ENCODE measurements at places on chromosomes 13 and 19.

DNA sequence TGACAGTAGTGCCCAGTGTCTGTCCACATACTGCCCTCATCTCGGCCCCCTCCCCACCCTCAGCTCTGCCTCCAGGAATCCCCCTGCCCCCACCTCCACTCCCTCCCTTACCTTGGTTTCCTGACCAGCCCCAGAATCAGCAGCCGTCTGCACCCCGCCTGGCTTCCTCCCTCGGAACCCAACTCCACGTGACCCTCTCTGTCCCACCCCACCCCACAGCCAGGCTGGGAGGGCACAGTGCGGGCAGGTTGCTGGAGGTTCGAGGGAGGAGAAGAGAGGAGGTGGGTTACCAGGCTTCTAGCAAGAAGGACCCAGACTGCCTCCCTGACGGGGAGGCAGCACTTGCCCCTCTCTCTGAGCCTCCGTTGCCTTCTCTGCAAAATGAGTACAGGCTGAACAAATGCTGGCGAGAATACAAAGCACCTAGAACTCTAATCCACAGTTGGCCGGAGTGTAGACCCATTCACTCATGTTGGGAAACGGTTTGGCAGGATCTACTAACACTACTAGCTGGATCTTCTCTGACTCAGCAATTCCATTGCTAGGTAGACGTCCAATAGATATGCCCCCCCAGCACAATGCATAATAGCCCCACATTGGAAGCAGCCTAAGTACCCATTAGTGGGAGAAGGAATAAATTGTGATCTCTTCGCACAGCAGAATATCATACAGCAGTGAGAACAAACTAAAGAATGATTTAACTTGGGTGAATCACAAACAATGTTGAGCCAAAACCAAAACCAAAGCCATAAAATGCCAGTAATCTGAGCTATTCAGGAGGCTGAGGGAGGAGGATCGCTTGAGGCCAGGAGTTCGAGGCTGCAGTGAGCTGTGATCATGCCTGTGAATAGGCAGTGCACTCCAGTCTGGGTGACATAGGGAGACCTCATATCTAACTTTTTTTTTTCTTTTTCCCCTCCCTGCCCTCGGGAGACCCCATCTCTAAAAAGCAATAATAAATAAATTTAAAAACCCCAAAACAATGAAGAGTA, at the start of gene RASAL3:
Gene RASAL3, minus strand, starts transcription at position 151 of the 992 bp plus-strand sequence. CDS start 186 bp downstream, outside the sequence.
- DNase-seq: no peak

DNA sequence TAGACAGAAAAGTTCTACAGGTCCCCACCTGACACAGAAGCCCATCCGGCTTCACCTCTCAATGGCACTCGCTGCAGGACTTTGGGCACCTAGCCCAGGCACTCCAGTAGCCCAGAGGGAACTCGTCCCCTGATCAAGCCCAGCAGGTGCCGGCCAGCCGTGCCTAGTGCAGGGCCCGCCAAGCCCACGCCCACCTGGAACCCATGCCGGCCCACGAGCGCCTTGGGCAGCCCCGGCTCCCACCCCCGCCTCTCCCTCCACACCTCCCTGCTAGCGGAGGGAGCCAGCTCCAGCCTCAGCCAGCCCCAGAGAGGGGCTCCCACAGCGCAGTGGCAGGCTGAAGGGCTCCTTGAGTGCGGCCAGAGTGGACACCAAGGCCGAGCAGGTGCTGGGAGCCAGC, 268.8 kb downstream of the SLITRK1 start:
- no peak for DNase-seq

GRCh38 chr19:2274185-2274711, 7.7 kb downstream of the PEAK3 start:
- no peak for DNase-seq

GRCh38 chr13:80217614-80218456, 123.1 kb downstream of the SPRY2 start:
- peak; percentile 63 for DNase-seq

DNA sequence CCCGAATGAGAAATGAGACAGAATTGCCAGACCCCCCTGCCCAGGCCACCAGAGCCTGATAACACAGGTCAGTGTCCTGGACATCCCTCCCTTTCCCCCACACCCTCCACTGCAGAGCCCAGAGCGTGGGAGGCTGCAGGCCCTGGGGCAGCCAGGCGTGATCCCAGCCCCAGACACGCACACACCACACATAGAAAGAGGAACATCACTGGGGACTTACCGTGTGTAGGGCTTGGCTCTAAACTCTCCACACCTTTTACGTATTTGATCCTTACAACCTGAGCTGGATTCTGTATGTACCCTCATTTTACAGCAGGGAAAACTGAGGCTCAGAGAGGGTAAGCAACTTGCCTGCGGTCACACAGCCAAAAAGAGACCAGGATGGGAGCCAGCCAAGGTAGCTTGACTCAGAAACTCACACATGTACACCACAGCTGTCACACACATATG, 334 bp upstream of the ANGPTL6 start:
- DNase-seq: no peak

Measured in pulmonary artery endothelial cell (primary cell).